Activated T-helper 2 cell treated with anti-CD3 and anti-CD28 coated beads, Interferon-gamma antibody, Interleukin-2, Interleukin-4, amounts not matched to agents 10 μg/mL and 5 μg/mL and 100 μg/mL, durations not matched to agents 14 hours and 24 hours and 36 hours (primary cell): ENCODE measurements at places on chromosomes 2 and 18. TPM values are rescaled to one million over a fixed set of nuclear protein-coding genes. Genes with fewer than 3 reads are reported as not detected.
A peak's percentile ranks its signal among the peaks of the same experiment; 100 is the strongest.

GRCh38 chr2:16958266-16958665, 292.6 kb upstream of the CYRIA start:
- no peaks in the 10 kb centered on the region for H3K4me1 ChIP-seq
- no peak overlapping the region for H3K27ac ChIP-seq
- no peaks in the 10 kb centered on the region for H3K36me3 ChIP-seq
- DNase-seq: no peak

DNA sequence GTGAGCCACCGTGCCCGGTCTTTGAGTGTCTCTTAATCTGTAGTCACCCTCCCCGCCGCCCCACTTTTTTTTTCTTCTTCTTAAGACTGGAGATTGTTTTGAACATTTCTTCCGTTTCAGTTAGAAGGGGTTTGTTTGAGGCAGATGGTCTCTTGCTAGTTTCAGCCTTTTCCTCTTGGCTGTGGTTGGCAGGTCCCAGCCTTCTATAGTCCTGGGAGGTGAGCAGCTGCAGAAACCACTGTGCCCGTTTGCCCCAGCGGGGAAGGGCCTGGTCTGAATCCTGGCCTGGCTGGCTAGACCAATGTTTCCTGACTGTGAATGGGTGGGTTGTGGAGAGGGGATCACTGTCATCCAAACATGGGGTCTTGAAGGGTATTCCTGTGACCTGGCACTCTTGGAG, 30.1 kb upstream of the MCFD2 start:
- no peaks in the 10 kb centered on the region for H3K27me3 ChIP-seq
- peak overlapping the region; percentile 26 for H3K4me3 ChIP-seq
- DNase-seq: no peak
- H3K36me3 ChIP-seq: peaks cover 56% of the 10 kb centered on the region
- peak overlapping the region; percentile 99 for H3K27ac ChIP-seq

- no peak overlapping the region for H3K4me3 ChIP-seq
- no peaks in the 10 kb centered on the region for H3K4me1 ChIP-seq
- H3K27ac ChIP-seq: no peak overlapping the region
- H3K36me3 ChIP-seq: no peaks in the 10 kb centered on the region
Measured at GRCh38 chr18:42632801-42633200, 482.7 kb downstream of the RIT2 start.

GRCh38 chr2:20224716-20225293, at the start of gene SDC1:
SDC1 (minus strand) TSS chr2:20225130; CDS start chr2:20224867, 263 bp downstream.
- H3K4me1 ChIP-seq: peaks cover 4% of the 10 kb centered on the region
- H3K27me3 ChIP-seq: peaks cover 59% of the 10 kb centered on the region
- no peak for DNase-seq
- H3K27ac ChIP-seq: no peak within 1 kb of the TSS
- no peaks in the 10 kb centered on the region for H3K36me3 ChIP-seq

GRCh38 chr2:160491911-160492371, 1.7 kb downstream of the RBMS1 start:
- peaks cover 54% of the 10 kb centered on the region for H3K4me1 ChIP-seq
- DNase-seq: no peak
- H3K4me3 ChIP-seq: peak overlapping the region; percentile 93
- peaks cover 18% of the 10 kb centered on the region for H3K27me3 ChIP-seq
- peak overlapping the region; percentile 91 for H3K27ac ChIP-seq

DNA sequence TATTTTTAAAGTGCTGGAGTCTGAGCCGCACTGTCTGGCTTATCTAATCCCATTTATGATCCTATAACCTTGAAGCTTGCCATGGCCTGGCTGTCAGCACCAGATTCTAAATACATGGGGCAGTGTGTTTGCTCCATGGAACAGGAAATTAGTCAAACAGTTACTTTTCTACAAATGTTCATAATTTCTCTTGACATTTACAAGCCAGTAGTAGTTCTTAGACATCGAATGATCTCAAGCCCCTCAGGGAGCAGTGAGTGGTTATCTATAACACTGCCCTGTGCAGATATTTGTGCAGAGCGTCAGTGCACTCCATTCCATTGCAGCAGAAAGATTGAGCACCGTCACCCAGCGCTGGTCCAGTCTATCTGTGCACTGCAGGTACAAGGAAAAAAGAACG, 205.2 kb downstream of the AGPS start:
- H3K27ac ChIP-seq: no peak overlapping the region
- H3K27me3 ChIP-seq: peaks cover 2% of the 10 kb centered on the region
- H3K36me3 ChIP-seq: no peaks in the 10 kb centered on the region
- no peak overlapping the region for H3K4me3 ChIP-seq
- DNase-seq: no peak

DNA sequence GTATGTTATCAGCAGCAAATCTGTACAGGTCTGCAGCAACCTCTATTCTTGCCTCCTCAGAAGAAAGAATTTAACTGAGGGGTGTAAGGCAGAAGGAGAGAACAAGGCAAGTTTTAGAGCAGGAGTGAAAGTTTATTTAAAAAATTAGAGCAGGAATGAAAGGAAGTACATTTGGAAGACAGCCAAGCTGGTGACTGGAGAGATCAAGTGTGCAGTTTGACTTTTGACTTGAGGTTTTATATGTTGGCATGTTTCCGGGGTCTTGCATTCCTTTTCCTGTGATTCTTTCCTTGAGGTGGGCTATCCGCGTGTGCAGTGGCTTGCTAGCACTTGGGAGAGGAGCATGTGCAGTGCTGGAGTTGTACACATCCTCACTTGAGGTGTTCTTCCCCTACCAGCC, 16.5 kb upstream of the CERS6 start:
- H3K36me3 ChIP-seq: no peaks in the 10 kb centered on the region
- DNase-seq: no peak
- H3K27ac ChIP-seq: no peak overlapping the region

DNA sequence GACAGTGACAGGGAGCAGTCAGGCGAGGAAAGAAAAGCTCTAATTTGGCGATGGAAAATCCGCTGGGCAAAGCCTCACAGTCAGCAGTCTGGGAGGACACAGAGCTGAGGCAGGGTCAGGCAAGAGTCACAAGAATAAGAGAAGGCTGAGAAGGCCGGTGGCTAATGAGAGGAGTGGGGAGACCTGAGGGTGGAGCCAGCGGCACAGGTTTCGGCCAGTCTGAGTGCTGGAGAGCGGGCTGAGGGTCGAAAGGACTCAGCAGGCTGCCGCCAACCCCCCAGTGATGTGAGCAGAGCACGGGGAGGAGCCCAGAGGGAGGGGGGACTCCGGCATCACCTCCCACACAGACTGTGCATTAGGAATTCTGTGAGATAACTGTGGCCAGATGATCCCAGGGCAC, 500.6 kb upstream of the MYT1L start:
- H3K27me3 ChIP-seq: no peaks in the 10 kb centered on the region
- no peak overlapping the region for H3K4me3 ChIP-seq
- DNase-seq: no peak
- no peaks in the 10 kb centered on the region for H3K36me3 ChIP-seq
- no peaks in the 10 kb centered on the region for H3K4me1 ChIP-seq

GRCh38 chr18:40159141-40160017, 1795.7 kb upstream of the PIK3C3 start:
- no peak for DNase-seq
- no peak overlapping the region for H3K4me3 ChIP-seq
- H3K4me1 ChIP-seq: no peaks in the 10 kb centered on the region
- no peaks in the 10 kb centered on the region for H3K27me3 ChIP-seq
- H3K27ac ChIP-seq: no peak overlapping the region
- H3K36me3 ChIP-seq: no peaks in the 10 kb centered on the region

GRCh38 chr2:211455216-211455841, 898.9 kb downstream of the CPS1 start:
- no peak overlapping the region for H3K4me3 ChIP-seq
- DNase-seq: no peak
- no peaks in the 10 kb centered on the region for H3K36me3 ChIP-seq
- no peak overlapping the region for H3K27ac ChIP-seq
- no peaks in the 10 kb centered on the region for H3K4me1 ChIP-seq
- no peaks in the 10 kb centered on the region for H3K27me3 ChIP-seq

- no peak for DNase-seq
- no peaks in the 10 kb centered on the region for H3K27me3 ChIP-seq
- no peaks in the 10 kb centered on the region for H3K36me3 ChIP-seq
- H3K4me1 ChIP-seq: no peaks in the 10 kb centered on the region
- H3K27ac ChIP-seq: no peak overlapping the region
Measured at GRCh38 chr2:188414411-188414810, 122.7 kb downstream of the GULP1 start.

DNA sequence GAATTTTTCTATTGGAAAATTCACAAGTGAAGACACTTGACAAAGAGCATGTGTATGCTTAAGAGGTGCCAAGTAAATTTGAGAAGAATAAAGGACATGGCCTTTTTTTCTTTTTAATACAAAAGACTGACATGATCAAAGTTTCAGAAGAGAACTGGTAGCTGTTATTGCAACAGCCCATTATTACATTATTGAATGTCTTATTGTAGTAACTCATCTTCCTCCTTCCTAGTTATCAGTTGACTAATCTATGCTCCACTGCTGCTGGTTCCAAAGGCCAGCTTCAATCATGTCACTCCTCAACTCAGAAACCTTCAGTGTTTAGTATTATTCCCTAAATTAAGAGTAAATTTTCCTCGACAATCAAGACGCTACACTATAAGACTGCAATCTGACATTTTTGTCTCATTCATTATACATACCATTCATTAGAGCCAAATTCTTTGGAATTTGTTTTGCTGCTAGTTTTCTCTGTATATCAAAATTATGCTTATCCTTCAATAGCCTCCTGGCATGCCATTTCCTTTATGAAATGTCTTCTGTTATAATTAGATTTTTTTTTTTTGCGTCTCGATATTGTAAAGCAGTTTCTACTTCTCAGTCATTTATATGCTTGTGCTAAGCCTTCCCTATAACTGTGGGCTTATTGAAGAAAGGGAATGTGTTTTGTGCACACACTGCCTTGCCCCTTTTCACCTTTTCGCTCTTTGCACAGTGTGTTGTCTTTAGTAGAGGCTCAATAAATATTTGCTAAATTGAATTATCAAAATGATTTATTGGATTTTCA, 27.9 kb downstream of the ITGA4 start:
- H3K27me3 ChIP-seq: no peaks in the 10 kb centered on the region
- H3K4me1 ChIP-seq: peaks cover 29% of the 10 kb centered on the region
- no peak for DNase-seq
- H3K36me3 ChIP-seq: peaks cover 83% of the 10 kb centered on the region

DNA sequence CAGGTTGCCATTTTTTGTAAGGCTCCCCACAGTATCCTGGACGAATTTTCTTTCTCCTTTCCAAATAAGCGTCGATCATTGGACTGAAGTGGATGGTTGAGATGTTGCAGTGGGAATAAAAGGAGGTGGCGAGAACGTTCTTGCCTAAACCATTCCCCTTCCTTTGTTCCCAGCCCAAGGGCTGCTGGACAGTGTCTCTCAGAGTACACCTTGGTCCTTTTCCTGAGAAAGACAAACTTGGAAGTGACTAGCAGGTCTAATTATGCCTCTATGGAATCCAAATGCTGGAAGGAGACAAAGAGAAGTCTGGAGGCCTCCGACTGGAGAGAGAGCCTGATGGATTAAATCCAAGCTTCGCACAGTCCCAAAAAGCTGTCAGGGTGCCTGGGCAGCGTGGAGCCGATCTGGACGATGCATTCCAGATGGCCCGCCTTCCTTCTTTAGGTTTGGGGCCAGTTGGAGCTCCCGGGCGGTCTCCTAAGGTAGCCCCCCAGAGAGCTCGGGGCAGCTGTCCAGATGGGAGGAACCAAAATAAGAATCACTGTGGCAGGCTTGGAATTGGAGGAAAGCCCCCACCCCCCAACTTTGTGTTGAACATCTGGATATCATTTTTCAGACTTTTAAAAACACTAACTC, 186.8 kb downstream of the TMEM247 start:
- H3K36me3 ChIP-seq: no peaks in the 10 kb centered on the region
- H3K27ac ChIP-seq: no peak overlapping the region
- no peak overlapping the region for H3K4me3 ChIP-seq
- no peak for DNase-seq
- peaks cover 13% of the 10 kb centered on the region for H3K27me3 ChIP-seq

DNA sequence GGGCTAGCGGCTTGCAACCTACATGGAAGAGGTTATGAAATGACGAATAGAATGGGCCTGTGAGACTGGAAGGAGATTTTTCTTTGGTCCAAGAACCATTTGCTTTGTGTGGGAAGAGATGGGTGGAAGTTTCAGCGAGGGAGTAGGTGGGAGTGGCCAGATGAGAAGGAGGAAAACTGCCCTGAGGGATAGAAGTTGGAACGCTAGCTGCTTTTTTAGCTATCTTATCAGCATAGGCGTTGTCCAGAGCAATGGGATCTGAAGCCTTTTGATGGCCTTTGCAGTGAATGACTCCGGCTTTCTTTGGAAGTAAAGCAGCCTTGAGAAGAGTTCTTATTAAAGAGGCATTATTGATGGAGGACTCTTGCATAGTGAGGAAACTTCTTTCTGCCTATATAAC, 52.4 kb downstream of the SPTBN1 start:
- DNase-seq: no peak
- H3K27ac ChIP-seq: no peak overlapping the region
- no peaks in the 10 kb centered on the region for H3K36me3 ChIP-seq
- H3K4me1 ChIP-seq: peaks cover 4% of the 10 kb centered on the region
- no peak overlapping the region for H3K4me3 ChIP-seq

GRCh38 chr18:56575819-56576663, 62.4 kb downstream of the TXNL1 start:
- DNase-seq: no peak

- no peak overlapping the region for H3K4me3 ChIP-seq
- H3K36me3 ChIP-seq: no peaks in the 10 kb centered on the region
- H3K27ac ChIP-seq: no peak overlapping the region
- peaks cover 19% of the 10 kb centered on the region for H3K27me3 ChIP-seq
- peaks cover 12% of the 10 kb centered on the region for H3K4me1 ChIP-seq
- DNase-seq: no peak
Measured at GRCh38 chr2:111975819-111976218, 77.4 kb downstream of the MERTK start.

- H3K27me3 ChIP-seq: no peaks in the 10 kb centered on the region
- no peaks in the 10 kb centered on the region for H3K36me3 ChIP-seq
- H3K4me1 ChIP-seq: no peaks in the 10 kb centered on the region
- no peak overlapping the region for H3K4me3 ChIP-seq
- H3K27ac ChIP-seq: no peak overlapping the region
Measured at GRCh38 chr2:142681952-142682351, 195.5 kb upstream of the KYNU start.

Gene MLPH
- total RNA-seq: not detected in 2 replicates

Gene AFG3L2
- 61.8 and 65.1 TPM in 2 replicates for total RNA-seq

Gene UGT1A8
- total RNA-seq: not detected in 2 replicates

Gene RIT2
- not detected in 2 replicates for total RNA-seq

Gene MARCO
- total RNA-seq: not detected in 2 replicates

Gene ARL5A
- 64.9 and 71.7 TPM in 2 replicates for total RNA-seq

Gene CYS1
- 0.78 and 0.89 TPM in 2 replicates for total RNA-seq

Gene PFN4
- total RNA-seq: 0.30 TPM in 1 of 2 replicates, not detected in the other

Gene NRP2
- 59.9 and 61.7 TPM in 2 replicates for total RNA-seq

Gene TNFRSF11A
- total RNA-seq: 38.2 and 43.0 TPM in 2 replicates

Gene CCL20
- 1.4 and 2.0 TPM in 2 replicates for total RNA-seq
